Calu3 (cell line): ENCODE measurements at places on chromosomes 6 and 20. TPM values are rescaled to one million over a fixed set of nuclear protein-coding genes. Genes with fewer than 3 reads are reported as not detected.
A peak's percentile ranks its signal among the peaks of the same experiment; 100 is the strongest.

HLA-DMB gene
- total RNA-seq = 32.4 and 35.9 TPM in 2 replicates

CFB gene
- total RNA-seq = 944 and 1,205 TPM in 2 replicates

FIG4 gene
- 11.4 and 14.7 TPM in 2 replicates for total RNA-seq

- H3K36me3 ChIP-seq = peaks cover 6% of the 10 kb centered on the region
- no peak overlapping the region for H3K4me3 ChIP-seq
- H3K27ac ChIP-seq = no peak overlapping the region
- H3K27me3 ChIP-seq = peaks cover 100% of the 10 kb centered on the region
- peaks cover 14% of the 10 kb centered on the region for H3K4me1 ChIP-seq
- peak; percentile 53 for DNase-seq
These were observed 25.4 kb upstream of the HLA-E start for GRCh38 chr6:30463651-30464618.

DNA sequence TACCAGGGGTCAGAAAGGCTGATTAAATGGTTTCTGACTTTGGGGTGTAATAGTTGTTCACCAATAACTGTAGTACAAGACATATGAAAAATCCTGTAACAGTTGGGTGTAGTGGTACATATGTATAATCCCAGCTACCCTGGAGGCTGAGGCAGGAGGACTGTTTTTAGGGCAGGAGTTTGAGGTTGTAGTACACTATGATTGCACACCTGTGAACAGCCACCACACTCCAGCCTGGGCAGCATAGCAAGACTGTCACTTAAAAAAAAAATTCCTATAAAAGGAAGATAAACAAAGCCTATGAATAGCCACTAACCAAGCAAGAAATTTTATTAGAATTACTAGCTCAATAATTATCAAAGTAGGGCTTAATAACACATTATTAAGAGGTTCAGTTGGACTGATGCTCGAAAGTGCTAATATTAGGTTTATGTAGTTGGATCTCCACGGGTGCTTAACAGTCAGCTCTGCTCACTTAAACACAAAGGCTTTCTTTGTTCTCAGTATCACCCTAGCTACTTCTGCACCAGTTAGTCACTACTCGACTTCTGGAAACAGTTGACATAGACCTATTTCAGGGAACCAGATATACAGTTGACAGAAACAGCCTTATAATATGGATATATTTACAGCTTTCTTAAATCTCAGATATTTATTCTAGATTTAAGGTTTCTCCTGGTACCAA is 113.0 kb downstream of the MTFR2 start:
- H3K27me3 ChIP-seq = no peaks in the 10 kb centered on the region
- H3K4me1 ChIP-seq = peaks cover 8% of the 10 kb centered on the region
- no peaks in the 10 kb centered on the region for H3K36me3 ChIP-seq
- H3K27ac ChIP-seq = no peak overlapping the region
- no peak overlapping the region for H3K4me3 ChIP-seq

DNA sequence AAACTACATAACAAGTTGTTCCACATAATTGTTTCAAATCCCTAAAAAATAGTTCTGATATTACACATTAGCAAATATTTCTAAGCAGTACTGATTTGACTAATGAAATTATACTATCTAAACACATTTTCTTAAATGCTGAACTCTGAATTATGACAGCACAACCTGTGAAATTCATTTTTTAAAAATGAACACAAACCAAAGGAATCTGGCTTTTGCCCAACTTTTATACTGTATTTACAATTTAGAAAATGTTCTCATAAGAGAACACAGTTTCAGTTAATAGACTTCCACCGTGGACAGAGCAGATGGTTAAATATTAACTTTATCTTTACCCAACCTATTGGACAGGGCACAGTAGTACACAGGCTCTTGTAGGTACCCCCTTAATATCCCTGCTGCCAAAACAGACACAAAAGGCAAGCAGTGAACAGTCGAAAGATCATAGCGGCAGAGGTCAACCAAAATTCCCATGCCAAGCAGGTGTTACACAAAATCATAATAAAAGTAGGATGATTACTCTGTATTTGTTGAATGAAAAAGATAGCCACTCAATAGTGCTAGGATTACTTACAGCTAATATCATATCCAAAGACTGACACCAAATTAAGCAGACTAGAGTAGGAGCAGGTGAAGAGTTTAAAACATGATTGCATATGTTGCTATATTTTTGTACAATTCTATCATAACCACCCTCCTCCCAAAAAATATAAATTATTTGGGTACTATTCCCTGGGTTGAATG is 122.5 kb downstream of the RNGTT start:
- H3K36me3 ChIP-seq = no peaks in the 10 kb centered on the region
- H3K4me1 ChIP-seq = peaks cover 10% of the 10 kb centered on the region
- H3K27ac ChIP-seq = no peak overlapping the region
- no peak overlapping the region for H3K4me3 ChIP-seq
- H3K27me3 ChIP-seq = no peaks in the 10 kb centered on the region

- H3K4me3 ChIP-seq = peak overlapping the region; percentile 71
- peaks cover 63% of the 10 kb centered on the region for H3K4me1 ChIP-seq
- peaks cover 46% of the 10 kb centered on the region for H3K36me3 ChIP-seq
These were observed 45.8 kb upstream of the DST start for GRCh38 chr6:56688521-56688920.

GSTA2 gene
- not detected in 2 replicates for total RNA-seq

DNA sequence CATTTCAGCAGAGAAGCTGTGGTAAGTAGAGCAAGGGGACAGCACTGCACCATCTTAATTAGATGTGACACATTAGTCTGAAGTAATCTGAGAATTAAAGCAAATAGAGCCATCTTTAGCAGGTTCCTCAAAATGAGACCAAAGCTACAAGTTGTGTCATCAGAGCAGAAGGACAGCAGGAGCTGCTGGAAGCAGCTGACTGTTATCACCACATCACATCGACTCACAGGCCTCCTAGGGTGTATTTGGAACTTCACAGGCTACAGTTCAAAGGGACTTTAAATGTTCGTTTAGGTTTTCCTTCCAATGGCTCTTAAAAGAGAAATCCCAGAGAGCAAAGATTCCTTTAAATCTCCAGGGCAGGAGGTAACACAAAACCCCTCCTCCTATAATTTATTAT is 69.5 kb downstream of the LCA5 start:
- H3K4me1 ChIP-seq = peaks cover 79% of the 10 kb centered on the region
- no peak for DNase-seq
- no peak overlapping the region for H3K27ac ChIP-seq
- H3K4me3 ChIP-seq = no peak overlapping the region
- no peaks in the 10 kb centered on the region for H3K27me3 ChIP-seq

DLL1 gene
- total RNA-seq = 0.12 and 0.14 TPM in 2 replicates

DNA sequence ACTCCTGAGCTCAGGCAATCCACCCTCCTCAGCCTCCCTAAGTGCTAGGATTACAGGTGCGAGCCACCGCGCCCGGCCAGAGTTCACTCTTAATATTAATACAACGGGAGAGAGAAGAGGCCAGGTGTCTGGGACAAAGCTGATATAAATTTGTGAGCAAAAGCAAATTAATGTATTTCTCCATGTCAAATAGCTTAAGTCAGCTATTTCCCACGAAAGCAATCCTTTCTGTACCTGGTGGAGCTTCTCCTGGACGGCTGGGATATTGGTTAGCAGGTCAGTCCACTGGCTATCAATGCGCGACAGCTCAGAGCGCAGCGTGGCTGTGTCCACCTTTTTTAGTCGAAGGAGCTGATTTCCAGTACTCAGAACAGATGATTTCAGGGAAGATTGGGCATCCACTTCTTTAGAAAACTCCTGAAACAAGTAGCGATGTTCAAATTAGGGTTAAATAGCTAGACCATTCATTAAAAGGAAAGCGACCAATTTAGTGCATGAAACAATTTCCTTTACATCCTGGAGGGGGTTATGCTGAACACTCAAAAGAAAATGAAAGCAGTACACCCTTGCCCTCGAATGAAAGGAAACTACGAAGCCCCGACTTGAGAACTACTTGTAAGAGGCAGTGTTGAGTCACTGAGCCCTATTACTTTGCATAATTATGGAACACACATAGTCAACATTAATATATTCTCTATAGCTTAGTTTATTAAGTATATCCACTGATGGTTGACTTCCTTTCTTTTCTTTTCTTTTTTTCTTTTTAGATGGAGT is 403.4 kb downstream of the SYNE1 start:
- H3K36me3 ChIP-seq = no peaks in the 10 kb centered on the region
- H3K4me3 ChIP-seq = no peak overlapping the region
- H3K4me1 ChIP-seq = no peaks in the 10 kb centered on the region

OOEP gene
- 7.0 and 7.1 TPM in 2 replicates for total RNA-seq

DNA sequence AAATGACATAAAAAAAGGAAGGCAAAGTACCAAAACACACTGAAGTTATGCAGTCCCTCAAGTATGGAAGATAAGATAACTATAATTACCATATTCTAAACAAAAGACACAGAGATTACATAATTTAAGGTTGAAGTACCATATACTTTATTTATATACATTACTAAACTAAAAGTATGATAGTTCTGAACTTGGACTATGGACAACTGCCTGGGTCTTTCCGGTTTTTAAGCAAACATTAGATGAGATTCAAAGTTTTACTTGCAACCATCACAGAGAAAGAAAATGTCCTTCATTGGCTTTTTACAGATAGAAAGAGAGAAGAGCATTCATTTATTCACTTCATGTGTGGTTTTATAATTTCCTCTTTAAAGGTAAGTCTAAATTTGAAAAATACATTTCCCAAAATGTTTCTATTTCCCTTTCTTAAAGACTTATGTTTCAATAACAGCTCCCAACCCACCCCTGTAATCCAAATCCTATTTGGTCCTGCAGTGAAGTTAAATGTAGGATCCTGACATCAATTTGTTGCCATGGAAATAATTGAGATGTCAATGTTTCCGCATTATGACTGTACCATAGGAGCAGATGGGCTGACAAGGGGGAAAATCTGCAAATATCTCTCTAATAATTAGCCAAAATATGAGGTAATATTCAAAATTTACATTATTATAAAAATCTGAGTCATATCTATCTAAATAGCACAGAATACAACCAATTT is 63.7 kb downstream of the PTPRK start:
- H3K4me1 ChIP-seq = peaks cover 53% of the 10 kb centered on the region
- peaks cover 15% of the 10 kb centered on the region for H3K36me3 ChIP-seq
- no peak overlapping the region for H3K27ac ChIP-seq
- no peak for DNase-seq

GRCh38 chr6:112189494-112189893 is 64.9 kb downstream of the LAMA4 start:
- H3K4me3 ChIP-seq = no peak overlapping the region
- no peak overlapping the region for H3K27ac ChIP-seq
- no peak for DNase-seq
- H3K36me3 ChIP-seq = peaks cover 7% of the 10 kb centered on the region
